Stimulated activated CD8-positive, alpha-beta memory T cell treated with anti-CD3 and anti-CD28 coated beads, Interleukin-4, amount 100 ng/mL, for 48 hours (primary cell): ENCODE measurements at places on chromosomes 11 and 22.

DNA sequence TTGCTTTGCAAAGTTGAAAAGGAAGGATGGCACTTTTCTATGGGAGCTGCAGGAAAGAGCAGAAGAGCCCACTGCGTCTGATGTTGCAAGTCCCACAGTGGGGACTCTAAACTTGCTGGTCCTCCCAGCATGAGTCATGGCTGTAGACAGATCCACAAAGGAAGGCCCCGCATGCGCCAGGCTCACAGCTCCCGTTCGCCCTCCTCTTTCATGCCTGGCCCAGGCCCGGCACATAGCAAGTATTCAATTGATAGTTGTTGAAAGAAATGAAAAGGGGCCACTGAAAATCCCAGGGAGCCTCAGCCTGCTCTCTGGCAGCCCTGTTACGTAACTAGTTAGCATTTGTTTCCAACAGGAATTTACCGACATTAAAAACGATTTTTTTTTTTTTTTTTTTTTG lies 18.9 kb downstream of the AP1B1 start:
- no peak for DNase-seq

DNA sequence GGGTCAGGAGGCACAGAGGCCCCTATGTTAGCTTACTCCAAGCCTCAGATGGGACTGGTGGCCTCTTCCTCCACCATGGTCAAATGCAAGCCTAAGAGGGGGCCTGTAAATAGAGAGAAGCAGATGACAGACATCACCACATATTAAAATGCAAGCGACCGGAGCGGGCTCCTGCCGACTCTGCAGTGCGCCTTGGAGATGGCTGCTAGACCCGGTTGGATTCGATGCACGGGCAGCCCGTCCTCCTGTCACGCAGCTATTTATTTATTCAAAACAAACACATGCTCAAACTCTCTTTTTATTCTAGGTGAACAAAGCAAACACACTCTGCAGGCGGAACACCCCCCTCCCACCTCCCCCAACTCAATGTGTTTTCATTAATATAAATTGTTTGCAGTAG lies 208.0 kb downstream of the DSCAML1 start:
- DNase-seq = no peak

DNA sequence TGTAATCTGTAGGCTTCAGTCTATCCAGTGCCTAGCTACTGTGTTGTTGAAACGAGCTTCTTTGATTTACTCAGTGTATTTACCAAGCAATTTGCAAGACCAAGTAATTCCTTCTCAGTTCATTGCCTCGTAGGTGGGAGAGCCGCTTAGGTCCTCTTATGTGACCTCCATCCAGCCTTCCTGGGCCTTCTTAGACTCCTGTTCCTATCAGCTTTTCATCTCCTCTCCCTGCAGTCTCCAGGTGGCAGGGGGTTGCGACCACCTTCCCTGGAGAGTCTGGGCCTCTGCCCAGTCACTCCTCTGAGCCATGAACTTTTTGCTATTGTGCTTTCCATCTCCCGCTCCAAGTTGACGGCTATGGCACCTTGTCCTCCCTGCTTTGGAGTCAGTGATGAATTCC lies 251.8 kb downstream of the KIRREL3 start:
- no peak for DNase-seq

- DNase-seq = no peak
Measured at GRCh38 chr11:1948389-1948788, 1.3 kb downstream of the MRPL23 start.

DNA sequence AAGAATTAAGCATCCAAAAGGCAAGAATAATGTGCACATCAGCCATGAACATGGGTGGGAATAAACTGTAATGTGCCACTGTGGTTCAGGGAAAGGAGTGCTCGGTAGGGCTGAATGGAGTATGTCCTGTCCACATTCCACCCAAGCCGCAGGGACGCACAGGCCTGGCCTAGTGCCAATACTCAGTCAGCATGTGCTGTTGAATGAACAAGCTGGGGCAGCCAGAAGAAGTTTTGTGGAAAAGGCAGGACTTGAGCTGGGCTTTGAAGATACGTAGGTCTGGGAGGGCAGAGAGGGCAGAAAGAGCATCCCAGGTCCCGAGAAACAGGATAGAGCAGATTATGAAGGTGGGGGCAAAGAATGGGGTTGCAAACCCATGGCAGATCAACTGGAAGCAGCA lies 60.0 kb upstream of the PLET1 start:
- no peak for DNase-seq

- DNase-seq = no peak
Measured at GRCh38 chr11:94746721-94747120, 21.4 kb upstream of the AMOTL1 start.

DNA sequence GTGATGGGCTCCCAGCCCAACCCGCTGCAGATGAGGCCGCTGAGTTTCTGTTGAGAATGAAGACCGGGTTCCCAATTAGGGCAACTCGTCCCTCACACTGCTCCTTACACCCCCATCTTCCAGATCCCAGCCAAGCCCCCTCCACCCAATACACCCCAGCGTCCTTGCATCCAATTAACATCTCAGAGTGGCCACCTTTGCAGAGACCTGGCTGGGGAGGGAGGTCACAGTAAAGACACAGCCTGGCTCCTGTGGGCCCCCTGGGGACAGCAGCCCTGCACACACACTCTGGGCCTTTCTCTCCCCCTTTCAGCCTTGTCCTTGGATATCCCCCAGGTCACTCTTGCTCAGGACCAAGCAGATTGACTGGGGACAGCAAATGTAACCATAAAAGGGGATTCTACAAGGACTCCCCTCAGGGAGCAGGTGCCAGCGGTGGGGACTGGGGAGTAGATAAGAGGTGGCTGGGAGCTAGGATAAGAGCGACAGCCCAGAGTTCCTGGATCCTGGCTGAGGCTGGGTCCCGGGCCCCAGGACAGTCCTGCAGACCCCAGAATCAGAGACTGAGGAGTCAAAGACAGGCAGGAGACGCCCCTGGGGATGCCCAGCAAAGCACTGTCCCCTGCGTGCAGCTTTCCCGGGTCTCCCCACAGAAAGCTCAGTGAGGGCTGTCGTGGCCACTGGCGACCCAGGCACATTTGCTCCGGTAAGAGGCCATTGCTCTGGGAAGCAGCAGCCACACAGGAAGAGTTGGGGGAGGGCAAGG lies 8.4 kb downstream of the APOBEC3A start:
- DNase-seq = no peak

DNA sequence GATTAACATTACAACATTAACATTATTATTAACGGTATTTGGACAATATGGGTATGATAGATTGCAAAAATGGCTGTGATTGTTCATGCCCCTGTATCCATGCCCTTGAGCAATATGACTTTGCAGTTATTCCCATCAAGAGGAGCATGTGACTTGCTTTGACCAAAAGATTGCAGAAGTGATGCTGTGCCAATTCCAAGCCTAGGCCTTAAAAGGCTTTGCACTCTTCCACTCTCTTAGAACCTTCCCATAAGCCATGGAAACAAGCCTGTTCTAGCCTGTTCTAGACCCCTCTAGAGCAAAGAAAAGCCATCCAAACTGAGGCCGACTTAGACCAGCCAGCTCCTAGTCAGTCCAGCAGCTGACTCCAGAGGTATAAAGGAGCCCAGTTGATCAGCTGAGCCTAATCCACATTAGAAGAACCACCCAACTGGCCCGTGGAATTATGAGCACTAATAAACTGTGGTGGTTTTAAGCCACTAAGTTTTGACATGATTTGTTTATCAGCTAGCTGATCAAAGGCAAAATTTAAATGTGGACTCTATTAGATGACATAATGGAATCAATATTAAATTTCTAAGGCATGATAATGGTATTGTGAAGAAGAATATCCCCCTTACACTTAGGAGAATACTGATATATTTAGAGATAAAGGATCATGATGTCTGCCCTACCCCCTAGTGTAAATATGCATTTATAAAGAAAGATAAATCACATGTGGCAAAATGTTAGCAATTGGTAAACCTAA lies 28.6 kb downstream of the RAB30 start:
- no peak for DNase-seq

DNA sequence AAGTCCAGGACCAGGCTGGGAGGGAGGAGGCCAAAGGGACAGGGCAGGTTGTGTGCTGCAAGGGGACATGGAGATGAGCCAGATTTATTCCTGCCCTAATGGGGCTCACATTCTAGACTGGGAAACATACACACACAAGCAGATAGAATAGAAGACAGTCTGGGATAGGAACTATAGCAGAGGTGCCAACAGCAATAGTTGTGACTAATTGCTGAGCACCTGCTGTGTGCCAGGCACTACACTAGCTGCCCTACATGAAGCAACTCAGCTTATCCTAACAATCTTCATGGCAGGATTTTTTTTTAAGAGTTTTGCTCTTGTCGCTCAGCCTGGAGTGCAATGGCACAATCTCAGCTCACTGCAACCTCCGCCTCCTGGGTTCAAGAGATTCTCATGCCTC lies 11.4 kb downstream of the MOGAT2 start:
- no peak for DNase-seq

DNA sequence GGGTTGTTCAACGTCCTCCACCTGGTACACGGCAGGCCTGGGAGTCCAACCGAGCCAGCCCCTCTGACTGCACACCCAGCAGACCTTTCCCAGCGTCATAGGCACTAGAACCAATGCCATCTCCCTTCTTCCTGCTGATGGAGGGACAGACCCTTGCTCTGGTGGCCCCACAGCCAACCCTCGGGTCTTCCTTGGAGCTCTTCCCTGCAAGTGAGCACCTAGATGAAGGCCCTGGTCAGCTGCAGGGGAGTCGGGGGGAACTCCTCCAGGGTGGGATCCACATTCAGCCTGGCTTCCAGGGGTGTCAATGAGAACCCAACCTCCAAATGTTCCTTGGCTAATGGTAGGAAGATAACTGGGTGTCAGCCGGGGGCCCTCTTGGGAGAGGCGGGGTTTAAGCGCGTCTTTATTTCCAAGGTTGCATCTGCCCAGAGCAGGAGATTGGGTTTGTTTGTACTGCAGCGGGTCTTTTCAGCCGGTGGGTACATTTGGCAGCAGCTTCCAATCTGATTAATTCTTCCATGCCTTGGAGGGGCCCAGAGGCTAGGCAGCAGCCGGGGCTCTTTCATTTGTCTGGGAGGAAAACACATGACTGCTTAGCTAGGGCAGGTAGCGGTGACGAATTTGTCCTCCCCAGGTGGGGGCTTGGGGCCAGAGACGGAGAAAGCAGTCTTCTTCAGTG lies 56.0 kb upstream of the SHISAL1 start:
- DNase-seq = no peak

DNA sequence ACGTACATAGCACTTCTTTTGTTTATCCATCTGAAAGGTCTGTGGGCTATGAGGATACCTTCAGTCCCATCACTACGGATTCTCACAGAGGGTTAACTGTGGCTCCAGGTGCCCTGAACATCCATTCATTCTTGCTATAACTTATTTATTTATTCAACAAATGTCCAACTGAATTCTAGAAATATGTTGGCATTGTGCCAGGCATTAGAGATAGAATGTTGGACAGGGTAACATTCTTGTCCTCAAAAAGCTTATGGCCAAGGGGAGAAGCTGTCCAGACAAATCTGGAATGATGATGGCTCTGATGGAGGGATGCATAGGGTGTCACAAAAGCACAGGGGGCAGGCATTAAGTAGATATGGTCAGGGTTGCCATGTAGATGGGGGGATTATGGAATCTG lies 8.4 kb downstream of the OLFML1 start:
- no peak for DNase-seq

DNA sequence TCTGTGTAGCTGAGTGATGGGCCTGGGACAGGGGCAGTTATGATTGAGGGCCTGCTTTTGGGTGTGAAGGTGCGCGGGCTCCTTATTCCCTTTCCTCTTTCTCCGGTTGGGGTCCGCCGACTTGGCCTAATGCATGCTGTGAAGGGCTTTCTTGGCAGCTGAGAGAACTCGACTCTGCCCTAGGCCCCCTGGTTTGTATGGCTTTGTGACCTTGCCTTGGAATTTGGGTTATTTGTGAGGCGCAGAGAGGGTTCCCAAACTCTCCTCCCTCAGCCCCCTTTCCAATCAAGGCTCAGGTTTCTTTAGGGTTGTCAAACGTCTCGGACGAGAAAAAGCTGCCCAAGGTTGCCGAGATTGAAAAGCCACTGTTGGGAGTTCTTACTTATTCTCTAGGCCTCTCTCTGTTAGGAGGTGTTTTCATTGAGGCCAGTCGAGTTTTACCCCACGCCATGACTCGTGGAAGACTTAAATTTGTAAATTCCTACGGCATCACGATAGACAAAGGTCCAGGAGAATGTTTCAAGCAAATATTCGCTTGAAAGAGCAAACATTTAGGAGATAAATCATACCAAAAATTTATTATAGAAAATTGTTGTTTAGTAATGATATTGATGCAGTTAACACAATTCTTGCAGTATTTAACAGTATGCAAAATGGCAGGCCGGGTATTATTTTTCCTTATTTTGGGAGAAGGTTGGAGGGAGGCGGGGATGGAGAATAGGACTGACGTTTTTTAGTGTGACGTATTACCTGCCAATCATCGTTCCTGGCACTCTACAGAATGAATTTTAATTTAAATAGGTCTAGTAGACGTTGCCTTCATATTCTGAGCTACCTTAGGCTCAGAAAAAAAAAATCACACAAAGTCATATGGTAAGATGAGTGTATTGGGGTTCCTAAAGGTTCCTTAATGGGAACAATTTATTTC lies 689 bp downstream of the PDHX start:
- no peak for DNase-seq

DNA sequence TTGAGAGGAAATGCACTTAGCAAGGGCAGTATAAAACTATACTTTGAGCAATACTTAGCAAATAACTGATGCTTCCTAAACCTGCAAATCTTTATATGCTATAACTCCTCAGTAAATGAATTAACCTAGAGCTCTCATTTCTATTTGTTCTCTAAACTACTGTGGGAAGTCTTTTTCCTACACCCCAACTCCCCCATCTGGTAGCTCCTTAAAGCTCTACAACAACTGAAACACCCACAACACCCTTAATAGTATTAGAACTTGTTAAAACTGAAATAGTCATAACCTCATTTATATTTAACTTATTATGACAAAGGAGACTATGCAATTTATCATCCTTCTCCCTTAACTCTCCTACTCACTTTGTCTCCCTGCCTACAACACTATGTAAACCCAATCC lies 43.4 kb downstream of the GUCY1A2 start:
- no peak for DNase-seq

- no peak for DNase-seq
Measured at GRCh38 chr11:117535201-117535849, 207.7 kb downstream of the CEP164 start.
